T1000 (cell line): ENCODE measurements at places on chromosomes 2 and 18.
A peak's percentile ranks its signal among the peaks of the same experiment; 100 is the strongest.

DNA sequence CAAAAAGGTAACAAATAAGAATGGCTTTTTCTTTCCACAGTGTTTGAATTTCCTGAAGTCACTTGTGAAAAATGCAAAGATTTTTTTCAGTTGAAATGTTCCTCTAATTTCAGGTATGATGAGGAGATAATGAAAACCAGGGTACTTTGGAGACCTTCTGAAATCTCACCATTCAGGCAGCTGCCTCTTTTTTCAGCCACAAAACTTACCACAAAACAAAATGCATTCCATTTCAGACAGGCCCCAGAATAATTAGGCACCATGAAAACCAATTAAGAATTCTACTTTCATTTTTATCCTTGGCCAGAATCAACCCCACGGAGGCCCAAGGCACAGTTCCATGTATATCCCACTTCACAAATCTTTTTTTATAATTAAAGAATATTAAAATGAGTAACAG lies 880.3 kb upstream of the ACVR2A start:
- DNase-seq: no peak

DNA sequence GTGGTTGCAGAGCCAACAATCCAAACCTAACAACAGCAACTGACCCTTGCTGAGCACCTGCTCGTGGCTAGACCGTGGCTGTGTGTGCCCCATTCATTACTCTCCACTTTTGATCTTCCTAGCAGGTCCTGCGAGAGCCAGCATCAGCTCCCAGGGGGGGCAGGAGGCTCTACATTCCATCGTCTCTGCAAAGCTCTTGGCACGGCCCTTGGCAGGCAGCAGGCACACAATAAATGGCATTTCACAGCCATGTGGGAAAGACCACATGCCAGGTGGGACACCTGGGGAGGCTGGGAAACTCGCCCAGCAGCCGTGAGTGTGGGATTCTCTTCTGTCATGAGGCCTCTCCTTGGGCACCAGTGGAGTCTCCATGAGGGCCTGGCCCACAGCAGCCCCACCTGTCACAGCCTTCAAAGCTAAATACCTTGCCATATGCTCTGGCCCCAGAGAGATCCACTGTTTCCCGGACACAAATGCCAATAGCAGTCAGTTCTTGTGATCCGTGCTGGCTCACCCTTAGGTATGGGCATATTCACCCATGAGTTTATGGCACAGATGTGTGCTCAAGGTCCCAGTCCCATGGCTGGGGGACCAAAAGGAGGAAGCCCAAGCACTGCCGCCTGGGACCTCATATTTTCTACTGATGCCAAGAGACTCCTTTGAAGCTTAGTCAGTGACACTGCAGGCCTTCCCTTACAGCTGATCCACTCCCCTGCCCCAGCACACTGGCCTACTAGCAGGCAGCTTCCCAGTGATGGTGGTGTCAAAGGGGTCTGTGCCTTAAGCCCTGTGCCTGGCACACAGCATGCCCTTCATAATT lies 6.8 kb upstream of the TEX51 start:
- no peak for DNase-seq

- peak; percentile 85 for DNase-seq
Measured at GRCh38 chr2:43995733-43996533, at the start of gene LRPPRC. TSS of gene LRPPRC (minus strand) at chr2:43995989. CDS start at chr2:43995947, 42 bp downstream.

GRCh38 chr18:13562494-13563029 lies 163.8 kb downstream of the FAM210A start:
- no peak for DNase-seq

DNA sequence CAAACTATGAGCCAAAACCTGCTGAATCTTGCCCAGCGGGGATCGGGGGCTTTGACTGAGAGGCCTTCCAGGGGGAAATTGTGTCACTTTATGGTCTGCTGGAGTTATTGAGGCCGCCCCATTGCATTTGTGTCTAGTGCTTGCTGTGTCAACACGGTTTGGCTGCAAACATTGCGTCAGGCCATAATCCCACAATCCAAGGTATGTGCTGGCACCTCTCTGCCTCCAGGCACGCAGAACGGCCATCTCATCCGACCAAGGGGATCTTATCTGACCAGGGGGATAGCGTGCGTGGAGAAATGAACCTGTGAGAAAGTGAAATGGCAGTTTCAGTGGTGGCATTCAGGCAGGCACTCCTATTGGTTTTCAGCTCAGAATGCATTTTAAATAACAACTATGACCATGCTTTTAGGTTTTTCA lies 18.1 kb upstream of the LYPD6B start:
- DNase-seq: no peak

GRCh38 chr2:6008186-6008585 lies 316.0 kb downstream of the SOX11 start:
- no peak for DNase-seq

DNA sequence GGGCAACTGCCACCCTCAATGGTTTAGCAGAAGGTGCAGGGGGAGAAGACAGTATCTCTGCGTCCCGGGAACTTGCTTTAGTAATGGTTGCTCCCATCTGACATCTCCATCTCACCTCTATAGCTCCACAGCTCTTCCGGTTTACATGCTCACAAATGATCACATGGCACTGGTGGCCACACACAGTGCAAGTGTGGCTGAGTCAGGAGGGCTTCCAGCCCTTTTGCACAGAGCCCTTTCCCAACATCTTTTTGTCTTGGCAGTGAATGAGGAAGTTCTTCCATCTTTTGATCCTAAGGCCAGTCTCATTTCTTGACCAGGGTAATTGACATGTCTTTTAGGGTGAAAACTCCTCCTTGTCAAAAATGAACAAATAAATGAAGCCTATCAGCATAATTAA lies 347.7 kb downstream of the LPIN1 start:
- no peak for DNase-seq

DNA sequence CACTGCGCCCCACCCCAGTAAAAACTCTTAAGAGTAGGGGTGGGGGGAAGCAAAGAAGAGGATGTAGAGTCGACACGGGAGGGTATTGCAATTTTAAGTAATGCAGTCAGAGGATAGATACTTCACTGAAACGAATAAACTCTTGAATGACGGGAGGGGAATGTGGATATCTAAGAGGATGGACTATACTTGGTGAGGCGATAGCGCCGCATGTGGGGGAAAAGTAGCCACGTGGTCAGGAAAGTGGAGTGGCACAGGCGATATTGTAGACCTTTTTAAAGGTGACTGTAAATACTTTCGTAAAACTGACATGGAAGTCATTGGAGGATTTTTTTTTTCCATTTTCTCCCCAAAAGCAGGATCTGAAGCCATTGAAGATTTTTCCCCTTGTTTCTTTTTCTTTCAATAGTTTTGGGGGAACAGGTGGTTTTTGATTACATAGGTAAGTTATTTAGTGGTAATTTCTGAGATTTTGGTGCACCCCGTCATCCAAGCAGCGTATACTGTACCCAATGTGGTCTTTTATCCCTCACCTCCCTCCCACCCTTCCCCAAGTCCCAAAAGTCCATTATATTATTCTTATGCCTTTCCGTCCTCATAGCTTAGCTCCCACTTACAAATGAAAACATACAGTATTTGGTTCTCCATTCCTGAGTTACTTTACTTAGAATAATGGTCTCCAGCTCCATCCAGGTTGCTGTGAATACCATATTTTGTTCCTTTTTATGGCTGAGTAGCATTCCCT lies 13.8 kb downstream of the CLK1 start:
- no peak for DNase-seq

DNA sequence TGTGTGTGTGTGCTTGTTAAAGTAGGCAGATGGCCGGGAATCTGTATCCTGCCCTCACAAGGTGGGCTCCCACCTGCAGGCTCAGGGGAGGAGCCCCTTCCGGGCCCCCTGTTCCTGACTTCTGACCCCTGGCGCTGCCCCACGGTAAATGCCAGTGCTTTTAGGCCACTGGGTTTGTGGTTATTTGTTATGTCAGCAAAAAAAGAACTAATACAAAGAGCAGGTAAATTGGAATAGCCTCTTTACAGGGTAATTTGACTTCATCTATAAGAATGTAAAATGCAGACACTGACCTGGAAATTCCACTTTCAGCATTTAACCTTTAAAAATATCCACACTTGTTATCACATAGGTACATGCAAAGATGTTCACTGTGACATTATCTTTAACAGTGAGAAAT lies 44.2 kb downstream of the RTP5 start:
- DNase-seq: no peak

- DNase-seq: no peak
Measured at GRCh38 chr18:47677952-47678351, 252.5 kb downstream of the SMAD2 start.

DNA sequence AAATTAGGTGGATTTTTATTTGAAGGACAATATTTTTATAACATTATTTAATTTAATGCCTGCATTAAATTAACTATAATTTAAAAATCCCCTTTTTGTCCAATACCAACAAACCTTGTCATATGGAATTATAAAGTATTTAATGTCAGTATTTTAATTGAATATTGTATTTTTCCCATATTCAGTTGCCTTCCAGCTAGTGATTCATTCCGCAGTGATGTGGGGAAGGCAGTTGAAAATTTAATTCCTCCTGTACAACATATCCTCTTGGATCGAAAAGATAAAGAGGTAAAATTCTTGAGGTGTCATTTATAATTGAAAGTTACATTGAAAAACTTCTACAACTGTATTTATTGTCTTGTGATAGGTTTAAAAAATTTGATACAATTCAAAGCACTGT lies 40.4 kb downstream of the WDR7 start:
- DNase-seq: no peak

GRCh38 chr2:53373126-53373525 lies 394.5 kb upstream of the CHAC2 start:
- no peak for DNase-seq

GRCh38 chr2:69939722-69940121 lies 21.7 kb downstream of the ASPRV1 start:
- no peak for DNase-seq

DNA sequence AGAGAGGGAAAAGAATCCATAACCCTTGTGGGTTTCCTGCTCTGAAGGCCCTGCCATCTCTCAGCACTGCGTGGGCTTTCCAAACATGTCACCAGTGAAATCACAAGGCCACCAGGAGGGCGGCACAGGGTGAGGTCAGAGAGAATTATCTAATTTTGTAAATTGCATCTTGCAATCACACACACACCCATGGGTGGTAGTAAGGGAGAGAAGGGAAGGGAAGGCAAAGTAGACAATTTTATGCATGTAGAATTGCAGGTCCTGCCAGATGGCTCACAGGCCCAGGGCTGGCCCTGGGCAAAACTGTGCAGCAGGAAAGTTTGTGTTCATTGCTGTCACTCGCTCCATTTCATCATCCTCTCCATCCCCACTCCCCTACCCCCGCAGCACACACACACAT lies 21.0 kb upstream of the ZBTB7C start:
- DNase-seq: no peak

- no peak for DNase-seq
Measured at GRCh38 chr2:3108710-3109702, 268.6 kb downstream of the EIPR1 start.

DNA sequence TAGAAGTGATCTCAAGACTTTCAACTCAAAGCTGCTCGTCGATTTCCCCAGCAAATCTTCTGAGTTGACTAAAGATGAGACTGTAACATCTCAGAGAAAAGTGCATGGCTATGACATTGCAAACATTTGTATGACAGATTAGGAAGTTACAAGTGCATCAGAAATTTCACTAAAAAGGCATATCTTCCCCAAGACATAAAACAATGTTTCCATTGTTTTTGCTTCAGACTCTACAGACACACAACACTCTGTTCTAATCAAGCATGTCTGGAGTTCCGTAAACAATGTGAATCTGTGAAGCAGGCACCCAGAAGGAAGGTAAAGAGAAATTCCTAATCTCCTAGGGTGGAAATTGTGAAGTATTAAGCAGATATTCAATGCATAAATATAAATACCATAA lies 144.6 kb upstream of the LYPD1 start:
- DNase-seq: no peak

GRCh38 chr2:106866641-106867040 lies 19.3 kb downstream of the ST6GAL2 start:
- no peak for DNase-seq

DNA sequence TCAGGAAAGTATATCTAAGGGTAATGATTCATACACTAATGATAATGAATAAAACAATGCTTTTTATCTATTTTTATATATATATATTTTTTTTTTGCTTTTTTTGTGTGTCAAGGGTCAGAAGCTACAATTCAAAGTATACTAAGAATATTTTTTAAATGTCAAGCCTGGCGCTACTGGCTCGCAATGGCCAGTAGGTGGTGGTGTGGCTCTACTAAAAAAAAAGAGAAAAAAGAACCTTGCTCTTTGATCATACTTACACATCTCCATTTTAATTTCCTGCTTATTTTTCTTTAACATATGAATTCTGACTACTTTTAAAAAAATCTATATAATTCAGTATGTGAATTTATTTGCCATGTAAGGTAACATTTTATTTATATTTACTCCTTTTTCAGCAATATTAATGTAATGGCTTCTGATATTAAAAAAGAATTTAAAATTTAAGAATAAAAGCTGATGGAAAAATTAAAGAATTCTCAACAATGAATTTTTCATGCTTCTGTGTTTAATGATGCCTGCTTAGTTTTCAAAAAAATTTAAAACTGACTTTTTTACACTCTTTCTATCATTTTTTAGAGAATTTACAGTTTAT lies 232.9 kb downstream of the GULP1 start:
- DNase-seq: no peak
